ENCODE measurements at places on chromosomes 16 and 17. TPM values are rescaled to one million over a fixed set of nuclear protein-coding genes. Genes with fewer than 3 reads are reported as not detected.

TP53TG3B gene
- not detected for total RNA-seq

HLF gene
- total RNA-seq = 0.37 TPM

LHX1 gene
- not detected for total RNA-seq

GRAP gene
- 0.31 TPM for total RNA-seq

PRSS21 gene
- total RNA-seq = not detected

- DNase-seq = no peak
Measured at GRCh38 chr17:79500745-79501618, 109.9 kb downstream of the RBFOX3 start.

- DNase-seq = no peak
Measured at GRCh38 chr16:75593825-75594820, 27.9 kb downstream of the GABARAPL2 start.

- DNase-seq = no peak
Measured at GRCh38 chr17:74764751-74765286, 11.3 kb downstream of the NAT9 start.

DNA sequence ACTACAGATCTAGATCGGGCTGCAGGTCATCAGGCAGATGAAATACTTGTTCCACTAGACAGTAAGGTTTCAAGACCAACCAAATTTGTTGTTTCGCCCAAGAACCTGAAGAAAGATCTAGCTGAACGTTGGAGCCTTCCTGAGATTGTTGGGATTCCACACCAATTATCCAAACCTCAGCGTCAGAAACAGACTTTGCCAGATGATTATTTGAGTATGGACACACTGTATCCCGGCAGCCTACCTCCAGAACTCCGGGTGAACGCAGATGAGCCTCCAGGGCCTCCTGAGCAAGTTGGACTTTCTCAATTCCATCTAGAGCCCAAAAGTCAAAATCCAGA, 14.4 kb downstream of the LRRC37B start:
- DNase-seq = no peak

DNA sequence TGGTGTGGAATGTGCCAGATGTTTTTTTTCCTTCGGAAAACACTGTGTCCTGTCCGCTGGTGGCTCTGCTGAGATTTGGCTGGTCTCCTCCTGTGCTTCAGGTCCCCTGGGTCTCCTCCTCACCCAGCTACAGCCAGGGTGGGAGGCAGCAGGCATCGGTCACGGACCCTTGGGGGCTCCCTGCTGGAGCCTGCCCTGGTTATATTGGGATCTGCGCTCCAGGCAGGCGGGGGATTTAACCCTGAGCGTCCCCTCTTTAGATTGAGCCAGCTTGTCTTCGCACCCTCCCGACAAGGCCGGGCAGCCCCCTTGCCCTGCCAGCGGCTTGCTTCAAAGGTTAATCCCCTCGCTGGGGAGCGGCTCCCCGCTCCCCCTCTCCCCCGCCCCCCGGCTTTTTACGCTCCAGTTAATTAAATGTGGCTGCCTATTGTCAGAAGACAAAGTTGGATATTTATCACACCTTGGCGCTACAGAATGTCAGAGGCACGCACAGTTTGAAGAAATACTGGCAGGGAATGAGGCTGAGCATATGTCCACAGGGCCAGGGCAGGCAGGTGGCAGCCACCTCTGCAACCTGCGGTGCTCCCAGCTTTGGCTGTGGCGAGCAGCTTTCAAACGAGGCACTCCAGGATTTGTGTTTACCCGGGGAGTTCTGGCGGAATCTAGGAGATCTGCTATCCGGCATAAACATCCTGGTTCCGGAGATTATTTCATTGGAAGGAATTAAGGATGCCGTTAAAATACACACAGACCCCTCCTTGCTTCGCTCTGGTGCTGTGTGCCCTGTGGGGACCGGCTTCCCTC, 38.2 kb upstream of the GSE1 start:
- DNase-seq = no peak

DNA sequence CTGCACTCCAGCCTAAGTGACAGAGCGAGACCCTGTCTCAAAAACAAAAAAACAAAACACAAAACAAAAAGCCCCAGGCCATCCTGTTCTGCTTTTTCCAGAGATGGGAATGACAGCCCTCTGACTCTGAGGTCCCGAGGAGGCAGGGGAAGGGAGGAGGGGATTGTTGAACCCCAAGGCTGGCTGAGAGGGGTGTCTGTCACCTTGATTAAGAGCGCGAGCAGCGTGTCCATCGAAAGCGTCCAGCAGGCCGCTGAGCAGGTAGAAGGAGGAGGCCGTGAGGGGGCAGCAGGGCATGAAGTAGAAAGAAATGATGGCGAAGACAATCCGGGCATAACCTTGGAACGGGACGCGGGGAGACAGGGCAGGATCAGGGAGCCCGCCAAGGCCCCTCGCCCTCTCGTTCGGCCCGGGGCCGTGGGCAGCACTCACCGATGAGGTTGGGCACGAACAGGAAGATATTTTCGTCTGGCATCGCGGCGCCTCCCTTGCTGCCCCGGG, 593 bp downstream of the CDIPT start:
- DNase-seq = peak; percentile 35
